ENCODE measurements at places on chromosomes 11 and 22.
A peak's percentile ranks its signal among the peaks of the same experiment; 100 is the strongest.

DNA sequence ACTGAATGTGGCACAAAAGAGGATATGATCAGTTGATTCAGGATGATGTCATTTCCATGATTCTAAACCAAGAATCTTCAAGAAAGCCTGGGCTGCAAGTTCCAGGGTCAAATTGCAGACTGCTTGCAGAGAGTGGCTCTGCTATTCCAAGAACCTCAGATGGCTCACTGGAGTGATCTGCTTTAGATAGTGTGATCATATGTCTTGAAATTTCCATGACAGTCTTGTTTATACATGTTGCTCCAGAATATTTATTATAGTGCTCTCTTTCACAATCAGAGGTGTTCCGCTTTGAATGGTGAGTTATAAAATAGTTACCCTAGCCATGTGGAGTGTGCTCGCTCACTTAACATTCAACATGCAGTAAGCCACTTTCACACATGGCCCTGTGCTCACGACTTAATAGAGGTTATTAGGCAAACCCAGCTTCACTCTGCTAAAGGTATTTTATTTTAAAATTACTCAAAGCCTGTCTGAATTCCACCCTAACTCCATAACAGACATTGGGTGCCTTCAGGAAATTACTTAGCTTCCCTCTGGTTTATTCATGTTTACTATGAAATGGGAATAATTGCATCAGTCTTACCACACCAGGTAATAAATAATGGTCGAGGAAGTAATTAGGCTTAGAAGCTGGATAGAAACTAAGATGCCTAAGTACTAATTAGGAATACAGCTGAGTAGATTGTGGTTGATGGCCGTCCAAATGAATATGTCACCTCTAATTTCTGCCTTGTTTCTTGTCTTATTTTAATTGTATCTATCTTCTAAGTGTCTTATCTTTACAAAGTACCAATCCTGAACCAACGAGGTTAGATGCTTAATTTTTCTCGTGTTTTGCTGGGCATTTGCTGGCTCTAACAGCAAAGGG is 187.9 kb downstream of the ETS1 start:
- DNase-seq: peak; percentile 40

DNA sequence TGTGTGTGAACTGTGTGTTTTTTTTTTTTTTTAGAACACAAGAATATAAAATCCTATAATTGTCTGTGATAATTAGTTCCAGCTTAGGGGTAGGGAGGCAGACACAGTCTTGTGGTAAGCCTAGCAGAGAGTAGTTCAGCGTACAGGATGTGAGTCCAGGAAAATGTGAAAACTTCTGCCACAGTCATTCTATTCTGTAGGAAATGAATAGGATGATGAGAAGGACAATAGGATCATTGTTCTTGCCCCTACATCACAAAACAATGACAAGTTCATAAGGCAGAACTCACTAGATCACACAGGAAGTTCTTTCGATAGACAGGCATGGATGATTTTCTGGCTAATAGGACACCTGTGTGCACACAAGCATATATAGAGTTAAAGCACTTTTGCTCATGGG is 132.2 kb downstream of the NAV2 start:
- DNase-seq: no peak

GRCh38 chr11:84857746-84858145 is 769.4 kb downstream of the DLG2 start:
- DNase-seq: no peak

DNA sequence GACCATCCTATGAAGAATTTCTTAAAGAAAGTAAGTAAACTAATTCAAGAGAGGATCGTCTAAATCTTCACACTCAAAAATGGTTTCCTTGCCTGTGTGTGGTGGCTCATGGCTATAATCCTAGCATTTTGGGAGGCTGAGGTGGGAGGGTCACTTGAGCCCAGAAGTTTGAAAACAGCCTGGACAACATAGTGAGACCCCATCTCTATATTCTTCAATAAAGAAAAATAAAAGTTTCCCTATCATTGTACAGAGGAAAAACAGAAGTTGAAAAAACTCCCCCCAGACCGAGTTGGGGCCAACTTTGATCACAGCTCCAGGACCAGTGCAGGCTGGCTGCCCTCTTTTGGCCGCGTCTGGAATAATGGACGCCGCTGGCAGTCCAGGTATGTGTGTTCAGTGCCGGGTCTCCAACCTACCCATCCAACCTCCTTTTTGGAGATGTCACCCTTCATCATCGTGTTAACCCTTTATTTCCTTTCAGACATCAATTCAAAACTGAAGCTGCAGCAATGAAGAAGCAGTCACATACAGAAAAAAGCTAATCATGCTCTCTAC is 3.0 kb downstream of the RPS25 start:
- no peak for DNase-seq

- no peak for DNase-seq
Observed at GRCh38 chr11:107791343-107792048, 67.1 kb downstream of the SLC35F2 start.

GRCh38 chr11:82082976-82083375 is 650.7 kb downstream of the FAM181B start:
- no peak for DNase-seq

- no peak for DNase-seq
Observed at GRCh38 chr22:23305321-23305910, 125.1 kb downstream of the BCR start.

DNA sequence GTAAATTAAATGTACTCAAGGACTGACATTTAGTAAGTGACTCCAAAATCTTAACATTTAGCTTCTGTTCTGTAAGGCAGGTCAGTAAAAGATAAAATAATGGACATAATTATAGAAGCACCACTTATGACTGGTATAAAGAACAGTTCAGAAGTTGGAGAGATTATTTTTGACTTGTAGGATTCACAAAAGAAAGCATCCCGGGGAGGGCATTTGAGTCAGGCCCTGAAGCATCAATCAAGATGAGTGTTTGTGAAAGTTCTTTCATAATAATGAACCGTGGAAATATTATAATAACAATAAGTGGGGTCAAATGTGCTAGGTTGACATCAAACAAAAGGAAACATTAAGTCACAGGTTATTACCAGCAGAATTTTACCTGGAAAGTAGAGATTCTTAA is 201.9 kb downstream of the DDX10 start:
- DNase-seq: no peak

- no peak for DNase-seq
Observed at GRCh38 chr11:102416976-102417375, 35.6 kb downstream of the TMEM123 start.

GRCh38 chr22:27270818-27271510 is 530.6 kb downstream of the MN1 start:
- no peak for DNase-seq

GRCh38 chr11:1913271-1914060 is 6.0 kb upstream of the TNNT3 start:
- DNase-seq: no peak

GRCh38 chr11:45652781-45653180 is 12.6 kb downstream of the CHST1 start:
- no peak for DNase-seq

DNA sequence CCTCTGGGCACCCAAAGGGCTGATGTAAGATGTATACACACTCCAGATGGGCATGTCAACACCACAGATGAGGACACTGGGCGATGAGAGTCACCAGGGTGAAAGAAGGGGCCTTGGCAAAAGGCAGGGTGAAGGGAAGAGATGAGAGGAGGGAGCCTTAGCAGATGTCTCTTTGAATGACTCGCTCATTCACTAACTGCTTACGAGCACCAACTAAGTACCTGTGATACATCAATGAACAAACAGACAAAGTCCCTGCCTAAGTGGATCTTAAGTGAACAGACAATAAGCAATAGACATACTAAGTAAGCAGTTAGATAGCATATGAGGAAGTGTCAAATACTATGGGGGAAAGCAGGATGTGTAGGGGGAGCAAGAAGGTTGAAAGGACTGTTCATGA is 7.5 kb downstream of the ME3 start:
- DNase-seq: no peak

DNA sequence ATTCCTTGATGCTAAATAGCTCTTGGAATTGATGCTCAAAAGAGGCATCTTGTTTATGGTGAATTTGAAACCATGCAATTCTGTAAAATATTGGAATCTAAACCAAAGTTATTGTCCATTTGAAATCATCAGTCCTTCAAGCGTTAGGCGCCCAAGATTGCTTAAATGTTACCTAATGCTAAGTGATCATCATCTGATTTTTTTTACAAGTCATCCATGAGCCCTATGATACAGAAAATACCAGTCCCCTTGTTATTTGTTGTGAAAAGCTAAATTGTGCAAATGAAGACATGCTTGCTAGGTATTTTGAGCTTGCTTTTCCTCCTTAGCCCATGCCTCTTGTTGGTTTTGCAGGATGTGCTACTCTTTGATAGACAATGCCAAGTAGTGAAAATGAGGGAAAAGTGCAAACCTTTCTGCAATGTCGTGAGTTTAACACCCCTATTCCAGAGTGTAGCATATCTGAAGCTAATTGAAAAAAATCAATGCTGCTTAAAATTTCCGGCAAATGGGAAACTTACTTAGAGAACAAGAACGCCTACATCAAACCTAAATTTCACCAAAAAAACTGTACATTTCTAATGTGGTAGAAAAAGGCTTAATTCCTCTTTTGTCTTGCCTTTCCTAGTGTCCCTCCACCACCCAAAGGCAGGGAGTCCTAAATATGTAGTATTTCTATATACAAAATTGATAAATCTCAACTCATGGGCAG is 1.9 kb downstream of the GRK3 start:
- no peak for DNase-seq

DNA sequence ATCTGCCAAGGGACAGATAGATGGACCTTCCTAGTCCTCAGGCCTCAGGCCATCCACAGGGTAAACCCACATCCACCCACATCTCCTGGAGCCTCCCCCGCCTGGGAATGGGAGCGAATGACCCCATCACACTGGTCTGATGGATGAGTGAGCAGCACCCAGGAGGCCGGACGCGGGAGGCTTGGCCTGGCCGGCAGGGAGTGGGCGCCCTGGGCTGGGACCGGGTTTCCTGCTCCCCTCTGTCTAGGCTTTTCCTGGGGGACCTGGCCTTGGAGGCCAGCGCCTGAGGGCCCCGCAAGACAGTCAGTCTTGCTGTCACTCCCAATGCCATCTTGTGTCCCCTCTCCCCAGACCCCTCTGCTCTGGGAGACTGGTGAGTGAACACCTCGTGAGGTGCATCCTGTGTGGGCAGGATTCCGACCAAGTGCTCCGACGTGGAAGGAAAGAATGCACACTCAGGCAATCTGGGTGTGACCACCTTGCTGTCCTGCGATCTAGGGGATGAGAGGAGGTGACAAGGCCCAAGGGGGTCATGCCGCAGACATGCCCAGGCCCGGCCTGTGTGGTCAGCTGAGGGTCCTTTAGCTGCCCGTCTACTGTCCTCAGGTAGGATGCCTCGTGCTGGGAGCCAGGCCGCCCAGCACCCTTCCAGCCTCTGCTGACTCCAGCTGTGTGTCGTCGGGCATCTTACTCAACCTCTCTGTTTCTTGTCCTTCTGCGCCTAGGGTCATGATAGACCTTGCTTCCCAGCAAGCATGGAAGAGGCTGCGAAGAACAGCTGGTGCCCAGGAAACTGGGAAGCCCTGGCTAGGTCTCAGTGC is 26.5 kb upstream of the WNT7B start:
- no peak for DNase-seq

- DNase-seq: no peak
Observed at GRCh38 chr11:88535266-88535665, 197.7 kb upstream of the CTSC start.

DNA sequence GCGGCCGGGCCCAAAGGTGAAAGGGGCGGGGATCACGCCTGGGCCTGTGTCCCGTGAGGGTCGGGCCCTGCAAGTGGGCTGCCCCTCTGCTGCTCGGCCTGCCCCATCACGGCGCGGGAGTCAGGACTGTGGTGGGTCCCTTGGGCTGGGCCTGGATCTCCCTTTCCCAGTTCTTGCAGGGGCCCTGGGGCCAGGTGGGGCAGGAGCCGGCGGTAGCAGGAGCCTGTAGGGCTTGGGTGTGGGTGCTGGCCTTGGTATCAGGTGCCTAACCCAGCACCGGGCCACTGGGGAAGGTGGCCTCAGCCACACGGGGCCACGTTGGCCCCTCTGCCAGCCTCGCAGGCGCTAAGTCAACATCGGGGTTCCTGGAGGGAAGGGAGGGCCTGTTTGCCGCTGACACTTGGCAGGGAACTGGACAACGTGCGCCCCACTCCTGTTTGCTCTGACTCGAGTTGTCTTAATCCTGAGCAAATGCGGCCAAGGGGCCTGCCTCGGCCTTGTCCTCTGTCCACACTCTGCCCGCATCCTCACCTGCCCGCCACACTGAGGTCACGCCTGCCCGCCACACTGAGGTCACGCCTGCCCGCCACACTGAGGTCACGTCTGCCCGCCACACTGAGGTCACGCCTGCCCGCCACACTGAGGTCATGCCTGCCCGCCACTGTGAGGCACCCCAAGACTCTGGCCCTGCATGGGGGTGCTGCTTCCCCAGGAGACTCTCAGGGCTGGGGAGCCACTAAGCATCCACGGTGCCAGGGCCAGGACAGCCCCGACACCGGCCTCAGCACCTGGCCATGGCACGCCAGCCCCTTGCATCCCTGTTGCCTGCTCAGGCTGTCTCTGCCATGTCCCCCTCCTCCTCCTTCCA is 14.2 kb upstream of the MUC5B start:
- no peak for DNase-seq

GRCh38 chr11:37505406-37505805 is 907.4 kb upstream of the RAG2 start:
- DNase-seq: no peak

- no peak for DNase-seq
Observed at GRCh38 chr22:22815397-22816170, 72.0 kb upstream of the IGLL5 start.

GRCh38 chr11:94170953-94171352 is 42.3 kb downstream of the PANX1 start:
- no peak for DNase-seq

- DNase-seq: no peak
Observed at GRCh38 chr11:107359701-107360100, 97.9 kb downstream of the CWF19L2 start.

GRCh38 chr11:59088162-59088561 is 2.1 kb downstream of the GLYATL1B start:
- no peak for DNase-seq

- no peak for DNase-seq
Observed at GRCh38 chr11:15805726-15806125, 550.6 kb downstream of the SOX6 start.
